ENCODE measurements at places on chromosomes 1 and 21.

DNA sequence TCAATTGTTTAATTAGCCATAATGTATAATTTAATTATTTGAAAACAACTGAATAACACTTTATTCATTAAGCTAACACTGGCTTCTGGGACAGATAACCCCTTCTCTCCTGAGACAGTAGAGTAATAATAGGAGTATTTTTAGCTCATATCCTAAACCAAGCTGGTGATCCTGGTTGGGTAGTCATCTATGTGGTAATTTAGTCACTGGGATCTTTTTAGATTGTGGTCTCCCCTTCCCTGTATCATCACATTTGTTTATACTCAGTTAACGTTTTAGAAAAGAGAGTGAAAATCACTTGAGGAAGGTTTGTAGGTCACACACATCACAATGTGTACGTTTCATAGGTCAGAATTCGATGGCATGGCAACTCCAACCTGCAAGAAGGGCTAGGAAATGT lies 1356.6 kb upstream of the ADGRL2 start:
- no peak for DNase-seq

GRCh38 chr1:165695031-165695430 lies 3.3 kb downstream of the ALDH9A1 start:
- no peak for DNase-seq

GRCh38 chr21:32572574-32573420 lies 12.5 kb downstream of the TCP10L start:
- DNase-seq = no peak

- no peak for DNase-seq
These were observed 20.1 kb upstream of the HPCAL4 start for GRCh38 chr1:39711104-39711965.

GRCh38 chr1:182107209-182107608 lies 45.7 kb upstream of the ZNF648 start:
- no peak for DNase-seq

GRCh38 chr1:83490988-83491387 lies 507.9 kb downstream of the TTLL7 start:
- no peak for DNase-seq

DNA sequence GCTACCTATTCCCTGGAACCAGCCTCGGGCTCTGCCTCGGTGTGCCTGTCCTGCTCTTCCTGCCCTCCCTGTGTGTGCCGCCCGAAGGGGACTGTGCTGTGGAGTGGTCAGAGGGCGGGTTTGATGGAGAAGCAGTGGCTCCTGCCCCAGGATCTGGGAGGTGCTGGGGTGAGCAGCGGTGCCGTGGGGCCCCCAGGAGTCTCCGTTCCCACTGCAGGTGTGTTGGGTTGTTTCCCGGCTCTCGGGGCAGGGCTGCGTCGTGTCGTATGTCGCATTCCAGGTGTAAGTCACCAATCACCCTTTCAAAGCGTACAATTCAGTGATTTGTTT lies 32.6 kb upstream of the TTC34 start:
- no peak for DNase-seq

GRCh38 chr21:33238146-33238545 lies 8.4 kb downstream of the IFNAR2 start:
- no peak for DNase-seq

DNA sequence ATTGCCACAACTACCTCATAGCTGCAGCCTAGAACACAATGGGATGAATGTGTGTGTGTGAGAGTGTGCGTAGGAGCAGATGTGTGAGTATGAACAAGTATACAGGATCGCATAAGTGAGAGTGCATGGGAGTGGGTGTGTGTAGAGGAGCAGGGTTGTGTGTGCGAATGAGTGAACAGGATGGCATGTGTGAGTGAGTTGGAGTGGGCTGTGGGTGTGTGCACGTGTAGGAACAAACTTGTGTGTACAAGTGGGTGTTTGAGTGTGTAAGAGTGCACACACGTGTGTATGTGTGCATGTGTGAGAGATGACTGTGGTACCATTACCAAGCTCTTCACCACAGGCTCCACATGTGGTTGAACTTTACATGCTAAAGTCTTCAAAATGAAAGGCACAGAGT lies 175.4 kb upstream of the EDN2 start:
- DNase-seq = no peak

GRCh38 chr1:76657623-76658022 lies 209.7 kb upstream of the ST6GALNAC5 start:
- no peak for DNase-seq

- DNase-seq = peak; percentile 48
These were observed 156.0 kb downstream of the PDE4B start for GRCh38 chr1:65948609-65949229.

DNA sequence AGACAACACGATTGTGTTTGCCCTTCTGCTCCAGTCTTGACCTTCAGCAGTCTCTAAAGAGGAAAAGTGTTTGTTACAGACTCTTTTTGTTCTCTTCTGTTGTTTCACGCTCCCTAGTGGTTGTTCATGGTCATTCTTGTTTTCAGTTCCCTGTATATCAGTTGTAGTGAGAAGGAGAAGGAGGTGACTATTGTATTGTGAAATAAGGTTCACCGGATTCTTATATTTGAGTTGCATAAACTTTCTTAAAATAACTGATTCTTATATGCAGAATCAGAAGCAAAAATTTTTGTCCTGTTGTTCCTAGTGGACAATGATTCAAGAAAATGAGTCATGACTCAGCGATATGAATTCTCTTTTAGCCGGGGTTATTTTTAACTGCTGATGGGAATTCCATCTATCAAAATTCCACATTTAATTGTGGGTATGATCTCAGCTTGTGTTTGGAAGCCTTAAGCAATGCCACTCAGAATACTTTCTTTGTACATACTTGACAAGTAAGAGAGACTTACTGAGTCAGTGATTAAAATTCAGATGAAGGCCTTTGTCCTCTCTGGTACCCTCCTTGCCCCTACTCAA lies 152.2 kb downstream of the CLEC20A start:
- peak; percentile 56 for DNase-seq

GRCh38 chr1:221549815-221550214 lies 192.1 kb downstream of the DUSP10 start:
- no peak for DNase-seq

DNA sequence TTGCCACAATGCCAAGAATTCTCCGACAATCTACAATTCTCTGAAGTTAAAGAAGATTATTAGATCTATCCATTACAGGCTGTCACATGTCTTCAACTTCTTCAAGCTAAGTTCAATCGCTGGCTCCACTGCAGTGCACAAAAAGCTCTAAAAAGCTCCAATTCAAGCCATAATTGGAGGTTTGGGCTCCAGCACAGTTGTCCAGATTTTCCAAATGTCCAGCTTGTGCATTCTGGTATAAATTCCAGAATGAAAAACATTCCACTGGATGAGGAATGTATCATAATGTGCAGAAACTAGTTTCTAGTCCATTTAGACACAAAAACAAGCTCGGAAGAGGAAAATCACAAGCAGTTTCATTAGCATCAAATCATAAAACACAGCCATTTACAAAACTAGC lies 138.6 kb downstream of the NRIP1 start:
- no peak for DNase-seq

- DNase-seq = no peak
These were observed 6.1 kb upstream of the SAMD11 start for GRCh38 chr1:917466-918091.

DNA sequence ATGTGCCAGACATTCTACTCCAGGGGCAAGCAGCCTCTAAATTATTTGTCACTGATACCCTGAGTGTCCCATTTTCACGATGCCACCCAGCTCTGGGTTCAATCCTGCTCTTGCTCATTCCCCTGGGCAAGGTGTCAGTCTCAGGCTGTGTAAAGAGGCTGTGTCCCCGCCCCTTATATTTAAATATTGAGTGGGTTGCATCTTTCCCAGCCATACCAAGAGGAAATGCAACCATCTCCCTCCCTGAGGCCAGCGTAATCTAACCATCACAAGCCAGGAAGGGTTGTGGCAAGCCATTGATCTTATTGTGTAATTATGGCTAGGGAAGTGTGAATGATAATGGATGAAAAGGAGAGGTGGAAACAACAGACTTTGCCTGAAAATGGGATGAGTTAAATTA lies 54.7 kb upstream of the CLDN14 start:
- no peak for DNase-seq

Measured in Karpas-422 (cell line).